Stimulated activated CD8-positive, alpha-beta memory T cell treated with anti-CD3 and anti-CD28 coated beads, Interleukin-7, amount 100 ng/mL, for 1 hour (primary cell): ENCODE measurements at places on chromosomes 3 and 15.

GRCh38 chr3:150764967-150765366 is 2.0 kb upstream of the SIAH2 start:
- no peak for DNase-seq

GRCh38 chr3:14209581-14210289 is 31.1 kb downstream of the LSM3 start:
- DNase-seq, result no peak

DNA sequence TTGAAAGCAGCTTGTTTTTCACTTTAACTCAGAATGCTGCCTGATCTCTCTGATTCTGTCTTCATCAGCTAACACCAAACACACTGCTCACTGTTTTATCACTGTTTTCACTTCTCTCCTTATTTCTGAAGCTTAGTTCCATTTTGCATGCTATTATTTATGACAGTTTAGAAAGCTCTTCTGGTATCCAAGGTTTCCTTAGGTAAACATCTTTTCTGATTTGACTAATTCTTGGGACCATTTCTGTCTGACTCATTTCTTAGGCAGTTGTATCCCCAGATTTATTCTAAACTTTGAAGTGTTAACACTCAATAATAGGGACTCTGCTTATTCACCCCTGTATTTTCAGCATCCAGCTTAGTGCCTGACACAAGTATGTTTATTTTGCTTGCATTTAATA is 167.7 kb downstream of the BCHE start:
- DNase-seq, result no peak

DNA sequence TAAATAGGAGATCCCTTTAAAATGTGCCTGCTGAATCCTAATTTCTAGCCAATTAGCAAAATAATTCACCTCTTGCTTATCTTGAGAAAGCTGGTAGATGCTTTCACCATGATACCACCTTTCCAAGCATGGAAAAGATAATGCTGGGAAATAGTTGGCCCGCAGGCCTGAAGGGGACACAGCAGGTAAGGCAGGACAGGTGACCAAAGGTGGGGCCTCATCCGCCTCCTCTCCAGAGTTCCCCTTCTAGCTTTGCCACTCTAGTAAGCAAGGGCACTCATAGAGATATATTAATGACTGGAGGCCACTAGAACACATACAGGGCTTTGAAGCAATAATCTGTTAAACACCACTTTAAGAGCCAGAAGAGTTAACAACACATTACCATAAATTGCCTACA is 45.5 kb downstream of the SATB1 start:
- DNase-seq, result no peak

GRCh38 chr3:183515968-183516851 is 39.3 kb downstream of the KLHL6 start:
- peak; percentile 28 for DNase-seq

DNA sequence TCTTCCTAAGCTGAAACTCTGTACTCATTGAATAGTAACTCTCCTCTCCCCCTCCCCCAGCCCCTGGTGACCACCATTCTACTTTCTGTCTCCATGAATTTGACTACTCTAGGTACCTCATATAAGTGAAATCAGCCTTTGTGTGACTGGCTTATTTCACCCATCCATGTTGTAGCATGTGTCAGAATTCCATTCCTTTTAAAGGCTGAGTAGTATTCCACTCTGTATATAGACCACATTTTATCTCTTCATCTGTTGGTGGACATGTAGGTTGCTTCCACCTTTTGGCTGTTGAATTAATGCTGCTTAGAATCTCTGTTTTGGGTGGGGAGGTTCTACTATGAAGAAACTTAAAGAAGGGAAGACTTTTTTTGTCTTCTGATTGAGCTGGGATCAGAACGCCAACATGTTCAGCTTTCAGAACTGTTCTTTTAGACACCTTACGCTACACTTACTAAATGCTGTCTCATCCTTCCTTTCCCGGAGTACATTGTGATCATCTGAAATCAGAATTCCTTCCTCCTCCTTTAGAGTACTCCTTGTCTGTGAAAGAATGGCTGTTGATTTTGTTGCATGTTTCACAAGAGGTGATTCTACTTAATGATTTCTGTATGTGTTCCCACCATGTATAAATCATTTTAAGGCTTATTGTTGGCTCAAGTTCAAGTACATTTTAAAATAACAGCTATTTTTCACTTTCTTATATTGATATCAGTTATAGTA is 50.3 kb downstream of the MRPS25 start:
- no peak for DNase-seq

GRCh38 chr3:17009826-17010225 is 125.1 kb downstream of the PLCL2 start:
- DNase-seq, result no peak

DNA sequence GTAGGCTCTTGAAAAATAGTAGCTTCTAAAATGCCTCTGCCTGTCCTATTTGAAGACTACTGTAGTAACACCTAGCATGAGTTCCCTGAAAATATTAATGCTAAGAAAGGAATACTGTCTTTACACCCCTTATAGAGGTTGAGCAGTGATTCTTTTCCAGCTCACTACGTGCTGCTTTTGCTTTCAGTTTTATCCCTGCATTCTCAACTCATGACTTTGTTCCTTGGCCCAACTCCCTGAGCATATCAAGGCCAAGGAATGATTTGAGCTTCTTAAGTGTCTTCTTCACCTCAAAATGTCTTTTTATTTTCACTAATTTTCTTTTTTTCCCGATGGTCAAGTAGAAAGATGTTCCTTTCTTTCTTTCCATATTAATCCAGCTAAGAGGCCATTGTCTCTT is 16.5 kb upstream of the P2RY13 start:
- no peak for DNase-seq

- DNase-seq, result no peak
Measured at GRCh38 chr15:68631601-68632051, 52.8 kb downstream of the CORO2B start.

DNA sequence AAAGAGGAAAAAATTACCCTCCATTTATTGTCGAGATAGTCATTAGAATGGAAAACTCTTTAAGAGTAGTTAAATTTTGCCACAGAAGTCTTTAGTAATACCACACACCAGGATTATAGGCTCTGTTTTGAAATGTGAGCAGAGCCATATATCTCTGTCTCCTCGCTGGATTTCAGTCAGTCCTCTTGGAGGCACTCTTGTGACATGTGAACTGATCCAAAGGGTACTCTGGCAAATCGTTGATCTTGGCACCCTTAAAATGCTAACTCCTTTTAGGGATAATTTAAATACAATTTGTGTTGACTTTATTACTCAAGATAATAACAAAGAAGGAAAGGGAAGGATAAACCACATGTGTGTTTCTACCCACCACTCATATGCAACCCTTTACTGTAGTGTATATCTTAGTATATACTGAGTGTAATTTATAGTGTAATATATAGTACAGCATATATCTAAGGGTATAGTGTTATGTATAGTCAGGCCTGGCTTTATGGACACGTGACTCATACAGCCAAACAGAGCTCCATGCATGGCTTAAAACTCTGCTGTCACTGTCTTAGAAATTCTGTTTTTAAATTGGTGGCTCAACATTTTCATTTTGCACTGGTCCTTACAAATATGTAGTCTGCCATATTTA is 12.3 kb upstream of the KPNA4 start:
- no peak for DNase-seq
